8988T (cell line): ENCODE measurements at places on chromosomes 2 and 18.

- no peak for DNase-seq
Measured at GRCh38 chr2:208040199-208041171, 15.2 kb upstream of the PLEKHM3 start.

DNA sequence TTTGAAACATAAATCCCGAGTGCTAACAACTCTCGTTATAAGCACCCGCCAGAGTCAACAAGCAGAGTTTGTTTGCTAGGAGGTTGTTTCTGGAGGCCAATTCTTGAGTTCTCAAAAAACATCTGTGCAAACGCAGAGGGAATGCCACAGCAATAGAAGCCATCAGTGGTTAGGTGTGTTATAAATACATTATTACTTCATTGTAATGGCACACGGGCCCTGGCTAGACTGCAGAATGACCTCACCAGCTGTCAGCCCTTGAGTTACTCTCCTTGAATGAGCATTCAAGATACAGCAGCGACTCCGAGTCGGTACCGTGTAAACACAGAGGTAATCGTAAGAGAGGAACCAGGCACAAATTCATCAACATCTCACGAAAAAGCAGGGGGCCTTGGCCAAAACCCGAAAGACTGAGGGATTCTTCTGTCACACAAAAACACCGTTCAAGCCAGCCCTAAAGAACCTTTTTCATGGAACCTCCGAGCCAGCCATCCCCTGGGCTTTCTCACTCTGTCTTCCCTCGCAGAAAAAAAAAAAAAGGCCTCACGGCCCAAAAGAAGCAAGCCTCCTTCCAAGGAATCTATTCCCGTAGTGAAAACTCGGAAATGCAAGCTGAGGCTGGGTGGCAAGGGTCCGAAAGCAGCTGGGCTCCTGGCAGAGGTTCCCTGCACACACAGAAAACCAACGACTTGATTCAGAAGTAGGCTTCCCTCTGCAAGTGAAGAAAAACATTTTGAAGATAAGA is 133.7 kb upstream of the MEIS1 start:
- no peak for DNase-seq

DNA sequence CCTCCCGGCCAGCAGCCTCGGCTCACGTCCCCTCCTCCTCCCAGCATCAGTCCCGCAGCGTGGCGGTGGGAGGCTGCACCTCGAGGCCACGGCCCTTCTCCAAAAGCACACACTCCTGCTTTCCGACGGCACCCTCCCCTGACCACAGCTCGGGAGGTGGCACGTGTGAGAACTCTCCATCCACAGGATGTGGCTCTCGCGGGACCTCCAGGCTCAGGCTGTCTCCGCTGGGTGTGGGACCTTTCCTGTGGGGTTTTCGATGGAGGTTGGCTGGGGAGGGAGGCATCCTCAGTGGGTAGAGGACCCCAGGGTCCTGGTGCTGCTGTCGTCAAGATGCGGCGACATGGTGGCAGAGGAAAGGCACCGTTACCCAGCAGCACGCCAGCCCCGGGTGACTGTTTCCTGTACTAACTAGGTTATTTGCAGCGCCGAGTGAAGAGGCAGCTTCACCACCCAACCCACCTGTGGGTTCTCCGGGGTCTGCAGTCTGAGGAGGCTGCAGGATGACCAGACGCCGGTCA is 42.8 kb upstream of the KCNG2 start:
- DNase-seq = no peak

GRCh38 chr2:74177696-74178095 is 983 bp downstream of the MOB1A start:
- DNase-seq = no peak

DNA sequence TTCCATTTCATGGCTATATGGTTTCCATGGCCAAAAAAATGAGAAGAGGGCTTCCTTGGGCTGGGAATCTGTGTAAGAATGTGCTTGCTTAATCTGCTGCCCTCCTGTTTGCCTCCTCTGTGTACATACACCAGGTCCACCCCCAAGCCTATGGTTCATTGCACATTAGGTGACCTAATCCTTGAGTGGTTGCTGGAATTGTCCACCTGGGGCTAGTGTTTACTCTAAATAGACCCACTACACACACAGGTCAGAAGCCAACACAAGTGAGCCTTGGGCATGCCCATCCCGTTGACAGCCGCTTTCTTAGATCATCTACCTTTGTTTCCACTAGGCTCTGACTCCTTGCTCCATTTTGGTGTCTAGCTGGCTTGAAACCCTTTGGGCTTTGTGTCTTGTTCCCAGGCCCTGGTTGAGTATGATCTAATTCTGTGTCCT is 59.2 kb upstream of the ATL2 start:
- DNase-seq = no peak

- peak; percentile 71 for DNase-seq
Measured at GRCh38 chr2:26018184-26019055, 15.5 kb upstream of the RAB10 start.

GRCh38 chr2:198697218-198697617 is 760.5 kb downstream of the SATB2 start:
- no peak for DNase-seq

GRCh38 chr2:232368311-232368731 is 10.2 kb upstream of the ALPP start:
- peak; percentile 56 for DNase-seq

GRCh38 chr2:237449193-237449881 is 35.4 kb upstream of the COL6A3 start:
- DNase-seq = no peak

DNA sequence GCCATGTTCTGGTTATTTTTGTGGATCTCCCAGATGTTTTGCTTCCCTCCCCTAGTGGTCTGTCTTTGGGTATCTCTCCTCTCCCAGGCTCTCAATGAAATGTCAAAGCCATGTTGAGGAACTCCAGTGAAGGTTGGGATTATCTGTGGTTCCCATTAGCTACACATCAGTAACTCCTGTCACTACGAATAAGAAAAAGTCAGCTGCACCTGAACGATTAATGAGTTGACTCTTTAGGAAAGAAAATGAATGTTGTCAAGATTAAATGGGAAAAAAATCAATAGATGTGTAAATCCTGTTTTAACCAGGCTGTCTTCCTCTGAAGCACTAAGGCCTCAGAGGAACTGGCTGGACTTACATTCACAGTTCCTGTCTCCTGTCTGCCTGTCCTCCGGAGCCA is 94.0 kb upstream of the DAPL1 start:
- no peak for DNase-seq

- DNase-seq = no peak
Measured at GRCh38 chr18:74937291-74937690, 271.6 kb downstream of the PTGR3 start.

- DNase-seq = no peak
Measured at GRCh38 chr2:154198866-154199265, 327.1 kb downstream of the GALNT13 start.

- DNase-seq = no peak
Measured at GRCh38 chr2:226725126-226725860, 74.3 kb downstream of the IRS1 start.

GRCh38 chr2:174078275-174078674 is 113.1 kb upstream of the SP3 start:
- DNase-seq = no peak

GRCh38 chr2:24837996-24838513 is 44.8 kb downstream of the CENPO start:
- DNase-seq = no peak

DNA sequence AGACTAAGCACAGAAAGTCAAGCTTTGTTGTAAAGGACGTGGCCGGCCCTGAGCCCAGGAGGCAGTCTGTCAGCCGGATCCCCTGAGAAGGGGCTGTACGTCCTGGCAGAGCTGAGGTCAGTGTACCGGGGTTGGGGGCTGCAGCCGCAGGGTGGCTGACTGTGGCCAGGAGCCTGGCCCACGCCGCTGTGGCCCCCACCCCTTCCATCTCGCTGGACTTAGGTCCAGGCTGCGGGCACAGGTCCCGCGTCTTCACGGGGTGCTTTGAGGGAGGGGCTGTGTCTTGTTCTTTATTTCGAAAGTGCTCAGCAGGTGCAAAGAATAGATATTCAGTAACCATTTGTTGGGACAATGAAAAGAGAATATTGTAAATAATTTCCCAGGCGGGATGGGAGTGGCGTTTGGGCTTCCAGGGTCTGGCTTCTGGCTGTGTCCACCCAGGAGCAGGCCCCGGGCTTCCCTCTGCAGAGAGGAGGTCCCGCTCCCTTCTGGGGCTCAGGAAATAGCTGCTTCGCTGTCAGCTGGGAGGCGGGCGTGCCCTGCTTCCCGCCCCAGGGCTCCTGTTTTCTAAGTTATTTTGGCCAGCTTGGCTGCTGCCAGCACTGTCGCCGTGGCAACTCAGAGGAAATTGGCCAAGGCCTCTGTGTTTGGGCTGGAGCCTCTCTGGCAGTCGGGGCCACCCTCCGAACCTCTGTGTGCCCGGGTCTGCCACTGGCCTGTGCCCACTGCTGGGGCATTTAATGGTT is 7.4 kb downstream of the NFATC1 start:
- no peak for DNase-seq

DNA sequence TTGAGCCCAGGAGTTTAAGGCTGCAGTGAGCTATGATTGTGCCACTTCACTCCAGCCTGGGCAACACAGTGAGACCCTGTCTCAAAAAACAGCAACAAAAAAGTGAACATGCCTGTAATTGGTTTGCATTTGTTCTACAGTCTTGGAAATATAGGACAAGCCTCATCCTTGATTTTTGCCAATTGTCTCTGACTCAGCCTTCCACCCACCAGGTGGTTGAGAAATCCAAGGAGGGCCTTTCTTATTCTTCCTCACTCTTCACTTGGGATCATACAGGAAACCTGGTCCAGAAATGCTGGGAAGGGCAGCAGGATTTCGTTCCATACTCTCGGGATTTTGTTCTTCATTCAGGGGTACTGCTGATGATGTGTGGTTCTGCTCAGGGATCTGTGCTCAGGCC is 94.6 kb downstream of the CDC42EP3 start:
- no peak for DNase-seq

DNA sequence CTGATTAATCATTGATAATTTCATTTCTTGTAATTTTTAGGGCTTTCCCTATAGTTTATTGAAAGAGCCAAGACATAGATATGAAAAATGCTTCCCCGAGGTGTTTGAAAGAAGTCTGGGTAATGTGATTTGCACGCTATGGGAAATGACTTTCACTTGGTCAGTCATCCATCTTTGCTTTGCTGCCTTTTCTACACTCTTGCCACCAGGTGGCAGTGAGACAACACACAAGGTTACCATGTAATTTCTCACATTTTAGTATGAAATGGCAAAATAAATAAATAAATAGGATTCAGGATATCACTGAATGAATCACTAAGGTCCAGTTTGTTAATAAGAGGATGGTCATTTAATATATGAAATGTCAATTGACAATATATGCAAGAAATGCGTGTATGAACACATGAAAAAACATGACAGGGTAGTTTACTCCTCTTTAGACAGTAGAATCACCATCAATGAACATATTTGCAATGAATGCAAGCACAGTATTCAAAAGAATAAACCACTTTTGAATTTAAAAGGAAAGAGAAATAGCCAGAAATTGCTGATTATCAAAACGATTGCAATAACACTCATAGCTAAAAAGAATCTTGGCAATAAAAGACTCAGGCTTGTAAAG is 52.2 kb upstream of the KCNH7 start:
- no peak for DNase-seq

- no peak for DNase-seq
Measured at GRCh38 chr18:73758446-73758845, 389.2 kb downstream of the FBXO15 start.

DNA sequence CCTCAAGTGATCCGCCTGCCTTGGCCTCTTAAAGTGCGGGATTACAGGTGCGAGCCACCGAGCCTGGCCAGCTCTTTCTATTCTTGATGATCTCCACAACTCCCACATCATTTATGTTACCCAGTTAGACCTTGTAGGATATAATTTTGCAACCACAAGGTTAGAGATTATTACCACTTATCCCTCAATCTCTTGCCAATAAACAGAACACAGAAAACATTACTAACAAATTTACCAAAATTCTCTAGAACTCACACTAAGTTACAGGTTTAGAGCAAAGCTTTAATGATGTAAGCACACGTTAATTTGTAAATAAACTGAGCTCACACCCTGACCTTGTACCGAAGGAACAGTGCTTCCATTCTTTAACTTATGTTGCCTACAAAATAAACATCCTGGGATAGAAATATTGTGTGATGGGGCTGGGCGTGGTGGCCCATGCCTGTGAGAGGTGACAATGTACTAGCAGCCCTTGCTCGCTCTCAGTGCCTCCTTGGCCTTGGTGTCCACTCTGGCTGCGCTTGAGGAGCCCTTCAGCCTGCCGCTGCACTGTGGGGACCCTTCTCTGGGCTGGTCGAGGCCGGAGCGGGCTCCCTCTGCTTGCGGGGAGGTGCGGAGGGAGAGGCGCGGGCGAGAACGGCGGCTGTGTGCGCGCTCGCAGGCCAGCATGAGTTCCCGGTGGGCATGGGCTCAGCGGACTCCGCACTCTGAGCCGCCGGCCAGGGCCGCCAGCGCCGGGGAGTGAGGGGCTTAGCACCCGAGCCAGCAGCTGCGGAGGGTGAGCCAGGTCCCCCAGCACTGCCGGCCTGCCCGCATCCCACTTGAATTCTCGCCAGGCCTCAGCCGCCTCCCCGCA is 42.1 kb upstream of the ITSN2 start:
- DNase-seq = no peak

- no peak for DNase-seq
Measured at GRCh38 chr2:64945973-64946768, 43.0 kb upstream of the SLC1A4 start.

DNA sequence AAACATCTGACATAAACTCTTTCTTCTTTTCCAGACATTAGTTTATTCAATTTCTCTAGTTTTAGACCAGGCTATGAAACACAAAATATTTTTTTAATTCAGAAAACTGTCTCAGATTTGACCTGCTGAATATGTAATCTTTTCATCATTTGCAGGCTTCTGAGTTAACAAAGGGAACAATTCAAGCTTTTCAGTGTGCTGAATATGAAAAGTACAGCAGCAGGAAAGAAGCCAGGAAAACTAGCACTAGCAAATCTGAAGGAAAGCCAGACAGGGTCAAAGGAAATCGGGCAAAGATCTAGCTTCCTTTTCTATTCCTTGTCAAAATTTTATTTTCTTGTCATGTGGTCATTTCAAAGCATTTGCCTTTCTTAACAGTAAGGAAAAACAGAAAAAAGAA is 35.3 kb downstream of the ACVR1C start:
- no peak for DNase-seq

DNA sequence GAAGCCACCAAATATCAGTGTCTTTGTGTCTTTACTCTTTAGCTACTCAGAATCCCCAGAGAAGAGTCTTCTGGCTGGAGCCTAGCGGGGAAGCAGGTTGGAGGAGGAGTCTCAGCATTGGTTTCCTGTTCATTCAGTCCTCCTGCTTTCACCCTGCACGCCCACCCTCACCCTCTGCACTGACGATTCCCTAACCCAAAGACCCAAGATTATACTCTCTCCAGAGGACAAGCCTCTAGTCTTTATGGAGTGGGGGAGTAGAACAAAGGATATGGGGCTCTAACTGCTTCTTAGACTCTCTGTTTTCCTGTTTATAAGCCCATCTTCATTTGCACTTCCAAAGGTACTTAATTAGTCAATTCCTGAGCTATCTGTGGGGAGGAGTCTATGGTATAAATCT is 338.8 kb downstream of the AGPS start:
- no peak for DNase-seq
